ENCODE measurements at places on chromosomes 1 and 21.

DNA sequence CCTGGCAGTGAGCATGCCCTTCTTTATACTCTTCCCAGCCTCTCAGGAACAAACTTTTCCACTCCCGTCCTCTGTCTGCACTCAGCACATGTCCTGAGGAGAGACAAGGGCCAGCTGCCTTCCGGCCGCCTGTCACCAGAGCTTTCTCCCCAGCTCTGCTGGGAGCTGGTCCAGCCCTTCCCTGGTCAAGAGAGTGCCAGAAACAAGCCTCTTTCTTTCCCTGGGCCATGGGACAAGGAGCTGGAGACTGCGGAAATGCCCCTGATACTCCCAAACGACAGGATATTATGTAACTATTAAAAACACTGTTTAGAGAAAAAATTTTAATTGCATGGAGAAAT is 10.4 kb downstream of the LAMB3 start:
- no peak for DNase-seq

GRCh38 chr1:182666706-182667105 is 17.7 kb downstream of the RGS8 start:
- no peak for DNase-seq

DNA sequence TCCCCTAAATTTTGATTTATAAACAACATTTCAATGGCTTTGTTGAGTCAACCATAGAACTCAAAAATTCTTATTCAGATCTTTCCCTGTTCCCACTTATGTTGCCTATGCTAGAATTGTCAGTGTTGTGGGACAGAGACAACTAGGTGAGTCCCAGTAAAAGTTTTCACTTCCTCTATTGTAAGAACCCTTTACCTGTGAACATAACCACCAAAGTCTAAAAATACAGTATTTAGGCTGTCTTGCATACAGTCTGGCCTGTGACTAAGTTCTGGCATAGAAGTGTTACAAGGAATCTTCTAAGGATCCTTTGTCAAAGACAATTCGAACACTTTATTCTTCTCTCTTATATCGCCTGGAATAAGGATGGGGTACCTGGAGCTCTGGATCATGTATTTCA is 1047.9 kb upstream of the NCAM2 start:
- DNase-seq = no peak

GRCh38 chr1:151705146-151705545 is 11.5 kb downstream of the CELF3 start:
- no peak for DNase-seq

GRCh38 chr21:34958040-34958439 is 91.1 kb downstream of the RUNX1 start:
- no peak for DNase-seq

- no peak for DNase-seq
Observed at GRCh38 chr1:167184081-167184480, 36.6 kb upstream of the POU2F1 start.

GRCh38 chr1:231340328-231341013 is 2.4 kb downstream of the SPRTN start:
- no peak for DNase-seq

GRCh38 chr21:38609580-38609979 is 111.3 kb upstream of the ERG start:
- DNase-seq = no peak

GRCh38 chr1:22717037-22717760 is 6.6 kb downstream of the EPHB2 start:
- no peak for DNase-seq
